ENCODE measurements at places on chromosomes 1 and 21. TPM values are rescaled to one million over a fixed set of nuclear protein-coding genes. Genes with fewer than 3 reads are reported as not detected.
A peak's percentile ranks its signal among the peaks of the same experiment; 100 is the strongest.

Gene CD5L
- not detected for total RNA-seq

Gene TMEM269
- total RNA-seq: 0.34 TPM

Gene DISP1
- 4.2 TPM for total RNA-seq

Gene ENAH
- 100 TPM for total RNA-seq

Gene CYP2J2
- 1.1 TPM for total RNA-seq

Gene VCAM1
- 0.17 TPM for total RNA-seq

Gene TRAF3IP3
- total RNA-seq: 0.34 TPM

Gene CFHR2
- not detected for total RNA-seq

Gene FMOD
- not detected for total RNA-seq

Gene AIRE
- total RNA-seq: not detected

Gene GNG5
- 193 TPM for total RNA-seq

DNA sequence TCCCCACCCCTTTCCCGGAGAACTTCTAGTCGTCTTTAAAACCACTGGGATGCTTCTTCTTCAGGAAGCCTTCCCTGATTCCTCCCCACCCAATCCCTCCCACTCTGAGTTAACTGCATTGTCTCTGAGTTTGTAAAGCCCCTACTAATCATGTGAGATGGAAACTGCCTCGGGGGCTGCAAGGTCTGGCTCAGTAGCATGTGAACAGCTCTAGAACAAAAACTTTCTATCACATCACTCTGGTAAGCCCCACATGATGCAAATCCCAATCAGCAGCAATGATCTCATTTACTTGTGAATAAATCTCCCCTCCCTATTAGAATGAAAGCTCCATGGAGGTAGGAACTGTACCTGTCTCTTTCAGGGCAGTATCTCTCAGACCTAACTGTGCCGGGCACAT, 141.0 kb upstream of the JUN start:
- DNase-seq: no peak

DNA sequence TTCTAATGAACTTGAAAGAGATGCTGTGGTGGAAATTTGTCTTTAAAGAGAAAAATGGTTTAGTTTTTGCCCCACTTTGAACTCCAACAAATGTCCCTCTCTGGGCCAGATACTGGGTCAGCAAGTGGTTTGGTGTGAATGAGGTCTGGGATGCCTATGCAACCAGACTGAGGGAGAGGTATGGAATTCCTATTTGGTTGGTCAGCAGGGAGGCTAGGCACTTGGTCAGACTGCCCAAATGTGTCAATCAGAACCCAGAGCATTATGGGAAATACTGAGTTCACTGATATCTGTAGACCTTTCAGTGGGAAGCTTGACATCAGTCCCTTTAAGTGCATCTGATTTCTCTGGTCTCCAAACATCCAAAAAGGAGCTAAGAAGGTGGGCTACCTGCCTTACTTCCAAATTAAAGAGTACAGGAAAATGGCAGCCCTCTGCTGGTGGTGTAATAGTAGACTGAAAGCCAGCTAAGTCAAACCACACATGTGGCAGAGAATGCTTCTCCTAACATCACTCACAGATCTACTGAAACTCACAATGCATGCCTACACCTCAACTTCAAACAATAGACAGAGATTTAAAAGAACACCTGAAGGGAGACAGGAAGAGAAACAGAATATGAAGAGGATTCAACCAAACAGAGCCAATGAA, 510.1 kb downstream of the PLA2G4A start:
- DNase-seq: no peak

DNA sequence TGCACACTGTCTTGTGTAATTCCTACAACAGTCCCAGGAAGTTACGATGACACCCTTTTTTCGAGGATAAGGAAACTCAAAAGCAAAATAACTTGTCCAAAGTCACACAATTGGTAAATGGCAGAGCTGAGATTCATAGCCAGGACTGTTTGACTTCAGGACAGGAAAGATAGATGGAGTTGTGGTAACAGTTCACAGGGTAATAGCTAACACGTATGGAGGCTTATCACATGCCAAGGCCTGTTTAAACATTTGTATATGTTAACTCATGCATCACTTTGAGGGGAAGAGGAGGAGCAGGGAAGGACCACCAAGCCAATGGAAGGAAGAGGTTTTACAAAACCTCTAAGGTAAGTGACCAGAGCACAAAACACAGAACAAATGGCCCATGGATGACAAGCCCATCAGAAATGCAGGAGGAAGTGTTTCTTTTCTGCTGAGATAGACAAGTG, 2.8 kb downstream of the DHCR24 start:
- no peak for DNase-seq

GRCh38 chr1:24925963-24926362, 4.1 kb downstream of the RUNX3 start:
- DNase-seq: no peak

DNA sequence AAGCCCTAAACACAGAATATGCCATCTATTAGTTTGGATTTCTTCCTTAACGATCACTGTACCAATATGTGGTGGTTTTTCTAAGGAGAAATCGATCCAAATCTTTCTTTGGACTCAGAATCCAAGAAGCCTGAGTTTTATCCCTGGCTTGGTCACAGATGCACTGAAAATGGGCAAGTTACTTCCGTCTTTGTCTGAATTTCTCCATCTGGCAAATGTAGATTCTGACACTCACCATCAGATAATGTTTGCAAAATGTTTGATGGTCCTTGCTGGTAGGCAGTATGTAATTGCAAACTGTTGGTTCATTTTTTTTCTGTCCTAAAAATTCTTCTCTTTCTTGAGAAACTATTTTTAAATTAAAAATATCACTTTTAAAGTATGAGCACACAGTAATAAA, 115.0 kb downstream of the TSEN15 start:
- no peak for DNase-seq

- no peak for DNase-seq
Observed at GRCh38 chr1:228036701-228037231, 30.0 kb downstream of the WNT3A start.

GRCh38 chr1:37509181-37509580, 5.4 kb downstream of the MEAF6 start:
- no peak for DNase-seq

DNA sequence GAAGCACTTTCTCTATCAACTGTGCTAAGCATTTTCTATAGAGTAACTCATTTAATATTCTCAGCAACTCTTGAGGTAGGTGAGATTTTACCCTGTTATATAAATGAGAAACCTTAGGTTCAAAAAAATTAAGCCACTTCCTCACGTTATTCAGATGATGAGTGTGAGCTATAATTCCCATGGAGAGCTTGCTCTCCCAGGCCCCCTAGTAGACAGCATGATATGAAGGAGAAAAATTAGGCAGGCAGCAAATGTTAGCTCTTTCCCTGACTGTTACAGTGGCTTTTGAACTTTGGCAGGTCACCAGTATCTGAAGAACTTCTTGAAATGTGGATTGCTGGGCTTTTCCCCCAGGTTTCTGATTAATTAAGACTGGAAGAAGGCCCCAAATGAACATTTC, 753.1 kb downstream of the NCAM2 start:
- no peak for DNase-seq

GRCh38 chr1:117586747-117587498, 18.9 kb upstream of the TENT5C start:
- DNase-seq: no peak

DNA sequence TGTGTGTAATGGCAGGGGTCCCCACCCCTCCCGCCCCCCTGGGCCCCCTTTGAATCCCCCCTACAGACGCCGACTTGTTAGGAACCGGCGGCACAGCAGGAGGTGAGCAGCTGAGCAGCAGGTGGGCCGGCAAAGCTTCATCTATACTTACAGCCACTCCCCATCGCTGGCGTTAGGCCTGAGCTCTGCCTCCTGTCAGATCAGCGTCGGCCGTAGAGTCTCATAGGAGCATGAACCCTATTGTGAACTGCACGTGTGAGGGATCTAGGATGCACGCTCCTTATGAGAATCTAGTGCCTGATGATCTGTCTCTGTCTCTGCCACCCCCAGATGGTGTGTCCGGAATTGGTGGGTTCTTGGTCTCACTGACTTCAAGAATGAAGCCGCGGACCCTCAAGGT, 14.9 kb upstream of the VPS26C start:
- no peak for DNase-seq

- DNase-seq: no peak
Observed at GRCh38 chr1:87180682-87181081, 148.0 kb upstream of the LMO4 start.

DNA sequence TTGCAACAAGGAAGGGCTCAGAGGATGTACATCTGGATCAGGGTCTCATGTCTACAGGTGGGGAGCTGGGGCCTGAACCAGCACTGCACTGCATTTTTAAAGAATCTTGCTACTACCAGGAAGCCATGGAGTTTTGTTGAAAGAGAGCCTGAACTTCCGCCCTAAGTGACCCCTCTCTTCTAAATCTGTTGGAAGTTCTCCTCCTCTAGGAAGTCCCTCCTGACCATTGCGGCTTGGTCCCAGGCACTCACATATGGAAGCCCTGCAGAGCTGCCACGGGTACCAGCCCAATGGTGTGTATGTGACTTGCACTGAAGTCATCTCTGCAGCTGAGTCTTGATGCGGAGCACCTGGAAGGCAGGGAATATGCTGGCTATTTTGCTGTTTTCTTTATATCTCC, 192.0 kb upstream of the GALNT2 start:
- no peak for DNase-seq

DNA sequence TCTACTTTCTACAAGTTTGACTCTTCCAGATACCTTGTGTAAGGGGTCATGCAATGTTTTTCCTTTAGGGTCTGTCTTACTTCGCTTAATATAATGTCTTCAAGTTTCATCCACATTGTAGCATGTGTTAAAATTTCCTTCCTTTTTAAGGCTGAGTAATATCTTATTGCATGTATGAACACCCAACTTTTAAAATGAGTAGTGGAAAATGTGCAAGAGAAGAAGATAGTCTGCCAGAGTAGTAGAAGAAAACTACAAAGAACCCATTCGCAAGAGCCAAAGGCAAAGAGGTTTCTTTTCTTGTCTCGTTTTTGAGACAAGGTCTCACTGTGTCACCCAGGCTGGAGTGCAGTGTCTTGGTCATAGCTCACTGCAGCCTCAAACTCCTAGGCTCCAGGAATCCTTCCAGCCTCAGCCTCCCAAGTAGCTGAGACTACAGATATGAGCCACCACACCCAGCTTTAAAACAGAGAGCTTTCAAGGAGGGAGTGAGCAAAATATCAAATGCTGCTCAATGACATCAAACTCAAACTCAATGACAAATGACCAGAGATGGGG, 9.4 kb downstream of the IL23R start:
- no peak for DNase-seq

GRCh38 chr1:54516249-54516920, 31.6 kb upstream of the ACOT11 start:
- DNase-seq: no peak

- no peak for DNase-seq
Observed at GRCh38 chr1:101131239-101131843, 105.5 kb upstream of the S1PR1 start.

- no peak for DNase-seq
Observed at GRCh38 chr1:209876078-209876800, 48.5 kb downstream of the UTP25 start.

DNA sequence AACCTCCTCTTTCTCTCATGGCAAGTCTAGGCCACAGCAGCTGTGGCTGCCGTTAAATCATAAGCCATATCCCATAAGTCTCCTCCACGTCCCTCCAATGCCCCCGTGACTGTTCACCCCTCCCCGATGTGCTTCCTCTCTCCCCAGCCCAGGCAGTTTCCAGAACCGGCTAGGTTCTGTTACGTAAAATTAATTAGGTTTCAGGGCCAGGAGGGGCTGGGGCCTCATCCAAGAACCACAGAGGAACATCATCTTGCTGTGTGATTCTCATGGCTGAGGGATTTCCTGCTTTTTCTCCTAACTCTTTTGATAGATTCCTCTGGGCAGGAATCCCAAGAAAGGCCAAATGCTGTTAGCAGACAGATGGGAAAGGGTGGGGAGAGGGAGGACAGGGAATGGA, 141.8 kb upstream of the AJAP1 start:
- no peak for DNase-seq

DNA sequence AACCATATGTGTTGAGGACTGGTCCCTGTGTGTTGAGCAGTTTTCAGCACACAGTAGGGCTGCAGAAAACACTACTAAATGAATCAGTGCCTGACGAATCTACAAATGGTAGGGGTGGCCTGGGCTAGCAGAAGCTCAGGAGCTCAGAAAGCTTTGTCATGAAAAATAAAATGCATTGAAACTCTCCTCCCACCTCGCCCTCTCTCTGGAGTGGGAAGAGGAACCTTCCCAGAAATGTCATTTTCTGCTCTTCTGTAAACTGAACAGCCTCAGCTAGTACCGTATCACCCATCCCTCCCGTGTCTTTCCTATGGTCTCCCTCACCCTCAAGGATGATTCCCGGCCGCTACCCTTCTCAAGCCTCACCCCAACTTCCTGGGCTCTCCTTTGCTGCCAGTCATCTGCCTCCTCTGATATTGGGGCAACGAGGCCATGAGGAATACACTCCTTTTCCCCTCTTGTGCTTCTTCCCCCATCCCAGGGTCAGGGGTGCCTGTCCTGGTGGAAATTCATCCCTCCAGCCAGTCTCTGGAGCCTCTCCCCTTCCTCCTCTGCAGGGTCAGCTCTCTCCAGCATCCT, 734.5 kb downstream of the PTPRU start:
- DNase-seq: no peak

- DNase-seq: no peak
Observed at GRCh38 chr1:69947837-69948236, 257.5 kb downstream of the LRRC40 start.

- no peak for DNase-seq
Observed at GRCh38 chr1:184866991-184867788, 107.1 kb downstream of the NIBAN1 start.

- no peak for DNase-seq
Observed at GRCh38 chr21:29418813-29419212, 120.1 kb downstream of the BACH1 start.

DNA sequence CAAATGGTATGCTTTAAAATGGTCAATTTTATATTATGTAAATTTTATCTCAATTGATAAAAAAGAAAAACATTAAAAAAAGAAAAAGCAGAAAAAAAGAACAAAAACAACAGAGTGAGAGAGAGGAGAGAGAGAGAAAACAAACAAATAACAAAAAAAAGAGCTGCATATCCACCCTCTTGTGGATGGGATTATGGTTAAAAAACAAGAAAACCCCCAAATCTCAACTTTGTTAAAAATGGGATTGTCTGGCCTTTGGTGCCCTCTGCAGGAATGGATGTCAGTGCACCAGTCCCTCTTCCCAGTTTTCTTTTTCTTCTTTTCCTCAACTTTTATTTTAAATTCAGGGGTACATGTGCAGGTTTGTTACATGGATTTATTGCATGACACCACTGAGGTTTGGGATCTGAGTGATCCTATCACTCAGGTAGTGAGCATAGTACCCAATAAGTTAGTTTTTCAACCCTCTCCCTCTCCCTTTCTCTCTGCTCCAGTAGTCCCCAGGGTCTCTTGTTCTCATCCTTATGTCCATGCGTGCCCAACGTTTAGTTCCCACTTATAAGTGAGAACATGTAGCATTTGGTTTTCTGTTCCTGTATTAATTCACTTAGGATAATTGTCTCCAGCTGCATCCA, 28.1 kb downstream of the RNF187 start:
- peak; percentile 22 for DNase-seq

- no peak for DNase-seq
Observed at GRCh38 chr1:86305731-86306130, 90.4 kb downstream of the ODF2L start.

Data from HCT116 (cell line).